ENCODE measurements at places on chromosomes 6 and 20. TPM values are rescaled to one million over a fixed set of nuclear protein-coding genes. Genes with fewer than 3 reads are reported as not detected.

GRCh38 chr6:114712129-114712662 lies 369.4 kb upstream of the HS3ST5 start:
- no peak for DNase-seq

Gene TTBK1
- total RNA-seq, result under 0.01 TPM

GRCh38 chr6:163643866-163644265 lies 229.3 kb downstream of the QKI start:
- DNase-seq, result no peak

- peak; percentile 22 for DNase-seq
Measured at GRCh38 chr6:34305982-34306708, 57.3 kb upstream of the SMIM29 start.

DNA sequence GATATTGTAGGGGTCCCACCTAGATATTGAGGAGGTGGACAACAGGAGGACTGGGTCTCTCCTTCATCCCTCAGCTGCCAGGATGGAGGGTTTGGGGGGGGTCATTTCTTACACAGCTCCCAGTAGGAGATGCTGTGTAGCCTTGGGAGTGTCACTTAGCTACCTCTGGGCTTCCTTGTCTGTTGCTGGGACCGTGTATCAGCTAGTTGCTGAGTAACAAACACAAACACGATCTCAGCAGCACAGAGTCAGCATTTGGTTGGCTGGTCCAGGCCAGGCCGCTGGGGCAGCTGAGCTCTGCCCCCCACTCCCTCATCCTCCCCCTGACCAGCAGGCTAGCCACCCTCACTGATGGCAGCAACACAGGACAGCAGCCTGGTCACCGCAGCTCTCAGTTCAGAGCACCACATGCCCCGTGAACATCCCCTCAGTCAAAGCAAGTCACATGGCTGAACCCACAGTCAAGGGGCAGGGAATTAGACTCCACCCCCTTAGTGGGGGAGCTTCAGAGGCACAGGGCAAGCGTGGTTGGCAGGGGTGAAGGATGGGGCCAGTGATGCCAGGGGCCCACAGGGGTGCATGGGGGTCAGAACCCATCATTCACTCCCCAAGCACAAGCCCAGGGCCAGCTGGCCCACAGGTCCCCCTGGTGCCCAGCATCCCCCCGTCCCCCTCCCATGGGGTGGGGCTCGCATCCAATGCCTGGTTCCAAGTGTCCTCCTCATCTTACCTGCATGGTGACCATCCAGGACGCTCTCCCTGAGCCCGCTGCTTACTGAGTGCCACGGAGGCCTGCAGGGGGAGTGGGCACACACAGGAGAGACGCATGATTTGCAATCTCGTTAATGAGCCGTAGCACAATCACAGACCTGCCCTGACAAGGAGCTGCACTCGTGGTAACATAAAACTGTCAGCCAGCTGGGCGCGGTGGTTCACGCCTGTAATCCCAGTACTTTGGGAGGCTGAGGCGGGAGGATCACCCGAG lies 112.4 kb downstream of the TAF4 start:
- no peak for DNase-seq

DNA sequence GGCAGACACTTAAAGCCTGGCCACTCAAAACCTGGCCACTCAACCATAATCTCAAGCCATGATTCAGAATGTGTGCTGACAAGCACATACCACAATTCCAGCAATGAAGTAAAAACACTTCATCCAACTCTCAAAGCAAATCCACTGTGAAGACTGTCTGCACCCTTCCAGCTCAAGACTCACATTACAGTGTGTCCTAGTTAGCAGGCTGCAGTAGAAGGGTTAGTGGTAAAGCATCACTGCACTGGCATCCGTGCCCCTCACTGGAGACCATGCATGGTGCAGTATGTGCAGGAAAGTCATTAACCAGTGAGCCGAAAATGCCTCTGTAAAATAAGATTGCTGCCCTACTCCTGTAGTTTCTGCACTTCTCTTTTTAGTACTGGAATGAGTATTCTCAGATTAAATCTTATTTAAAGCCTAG lies 43.4 kb downstream of the SLC23A2 start:
- DNase-seq, result peak; percentile 52

Gene RSPO3
- not detected for total RNA-seq

GRCh38 chr6:15412767-15413166 lies 166.9 kb downstream of the JARID2 start:
- DNase-seq, result no peak

DNA sequence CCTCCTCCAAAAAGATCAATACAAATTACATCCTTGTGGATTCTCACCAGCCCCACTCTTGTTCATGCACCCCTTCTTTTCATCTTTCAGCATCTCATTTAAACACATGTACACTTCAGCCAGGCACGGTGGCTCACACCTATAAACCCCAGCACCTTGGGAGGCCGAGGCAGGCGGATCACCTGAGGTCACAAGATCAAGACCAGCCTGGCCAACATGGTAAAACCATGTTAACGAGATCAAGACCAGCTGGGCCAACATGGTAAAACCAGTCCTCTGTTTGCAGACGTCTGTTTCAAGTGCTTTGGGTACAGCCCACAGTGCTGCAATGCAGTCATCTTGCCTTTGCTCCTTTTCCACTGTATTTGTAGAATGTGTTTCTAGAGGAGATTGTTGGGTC lies 45.3 kb downstream of the ZMYND8 start:
- no peak for DNase-seq

DNA sequence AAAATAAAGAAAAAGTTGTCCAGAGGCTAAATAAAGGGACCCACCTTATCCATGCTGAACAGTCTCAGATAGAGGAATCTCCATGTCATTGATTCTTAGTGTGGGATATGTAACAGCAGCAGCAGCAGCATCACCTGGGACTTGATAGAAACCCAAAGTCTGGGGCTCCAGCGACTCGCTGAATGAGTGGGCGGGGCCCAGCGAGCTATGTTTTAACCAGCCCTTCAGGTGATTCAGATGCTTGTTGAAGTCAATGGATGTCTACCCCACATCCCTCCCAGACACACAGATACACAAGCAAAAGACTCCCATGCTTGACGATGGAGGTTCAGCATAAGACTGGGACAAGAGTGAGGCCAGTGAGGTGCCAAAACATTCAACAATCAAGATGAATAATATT lies 298.6 kb downstream of the UBE3D start:
- DNase-seq, result no peak

Gene HEY2
- not detected for total RNA-seq

Gene NT5E
- total RNA-seq, result 281 TPM

GRCh38 chr20:22339091-22339881 lies 245.1 kb downstream of the FOXA2 start:
- DNase-seq, result peak; percentile 63

Gene FAM83D
- total RNA-seq, result 23.1 TPM

DNA sequence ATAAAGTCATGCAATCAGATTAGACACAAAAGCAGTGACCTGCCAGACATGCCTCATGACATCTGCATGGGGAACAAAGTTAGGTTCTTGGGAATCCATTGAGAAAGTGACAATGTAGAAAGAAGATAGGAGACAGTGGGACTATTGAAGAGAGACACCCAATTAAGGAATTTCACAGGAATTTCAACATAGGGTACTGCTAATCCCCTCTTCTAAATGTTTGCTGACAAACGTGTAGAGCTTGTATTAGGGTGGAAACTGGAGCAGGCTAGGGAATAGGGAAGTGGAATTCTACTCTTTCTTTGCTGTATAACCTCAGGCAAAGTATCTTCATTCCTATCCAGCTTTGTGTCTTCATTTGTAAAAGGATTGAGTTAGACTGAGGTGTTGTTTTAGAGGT lies 409.4 kb upstream of the SASH1 start:
- DNase-seq, result no peak

- DNase-seq, result no peak
Measured at GRCh38 chr6:12761376-12762115, 45.0 kb downstream of the PHACTR1 start.

DNA sequence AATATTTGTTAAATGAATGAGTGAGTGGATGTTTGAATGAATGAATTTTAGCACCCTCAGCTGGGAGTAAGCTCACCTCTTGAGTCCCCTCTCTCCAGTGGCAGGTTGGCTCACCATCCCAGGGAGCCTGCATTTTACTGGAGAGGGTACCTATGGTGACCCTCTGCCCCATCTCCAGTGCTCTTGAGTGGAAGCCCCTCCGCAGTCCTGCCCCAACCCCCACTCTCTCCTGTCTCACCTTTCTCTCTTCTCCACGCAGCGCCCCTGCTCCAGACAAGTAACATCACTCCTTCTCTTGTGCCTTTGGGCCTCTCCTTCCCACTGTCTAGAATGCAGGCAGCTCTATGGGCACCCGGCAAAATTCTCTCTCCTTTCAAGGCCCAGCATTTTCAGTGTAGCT lies 11.3 kb downstream of the TGM3 start:
- no peak for DNase-seq

DNA sequence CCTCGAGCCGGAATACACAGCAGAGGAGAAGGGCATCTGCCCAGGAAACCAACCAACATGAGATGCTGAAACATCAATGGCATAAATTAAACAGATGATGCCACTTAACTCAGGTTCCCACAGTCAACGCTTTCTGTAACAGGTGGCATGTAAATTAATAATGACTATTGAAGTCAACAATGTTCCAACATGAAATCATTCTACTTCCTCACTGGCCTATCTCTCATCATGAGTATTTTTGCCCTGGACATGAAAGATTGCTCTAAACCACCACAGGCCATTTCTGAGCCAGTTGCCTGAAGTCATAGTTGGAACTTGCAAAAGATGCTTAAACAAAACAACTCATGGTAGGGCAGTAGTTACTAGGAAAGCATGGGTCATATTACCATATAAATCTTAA lies 397.9 kb upstream of the JARID2 start:
- peak; percentile 78 for DNase-seq

Gene COL9A1
- total RNA-seq, result not detected

Gene MUC22
- total RNA-seq, result not detected

Gene SLC22A7
- not detected for total RNA-seq

GRCh38 chr6:16773362-16773761 lies 12.1 kb upstream of the ATXN1 start:
- no peak for DNase-seq

GRCh38 chr20:48801197-48801596 lies 26.6 kb downstream of the PREX1 start:
- no peak for DNase-seq

GRCh38 chr6:28225056-28225834 lies at the start of gene ZSCAN9:
ZSCAN9 (plus strand) TSS chr6:28225275; CDS start chr6:28227085, 1,810 bp downstream.
- peak; percentile 89 for DNase-seq

Gene SLC13A3
- total RNA-seq, result 2.5 TPM

Gene ZBP1
- total RNA-seq, result not detected

Gene ZBTB46
- 15.3 TPM for total RNA-seq

- no peak for DNase-seq
Measured at GRCh38 chr6:139316622-139317317, 25.0 kb upstream of the TXLNB start.

GRCh38 chr6:147961481-147962141 lies 381.0 kb upstream of the SASH1 start:
- DNase-seq, result no peak

DNA sequence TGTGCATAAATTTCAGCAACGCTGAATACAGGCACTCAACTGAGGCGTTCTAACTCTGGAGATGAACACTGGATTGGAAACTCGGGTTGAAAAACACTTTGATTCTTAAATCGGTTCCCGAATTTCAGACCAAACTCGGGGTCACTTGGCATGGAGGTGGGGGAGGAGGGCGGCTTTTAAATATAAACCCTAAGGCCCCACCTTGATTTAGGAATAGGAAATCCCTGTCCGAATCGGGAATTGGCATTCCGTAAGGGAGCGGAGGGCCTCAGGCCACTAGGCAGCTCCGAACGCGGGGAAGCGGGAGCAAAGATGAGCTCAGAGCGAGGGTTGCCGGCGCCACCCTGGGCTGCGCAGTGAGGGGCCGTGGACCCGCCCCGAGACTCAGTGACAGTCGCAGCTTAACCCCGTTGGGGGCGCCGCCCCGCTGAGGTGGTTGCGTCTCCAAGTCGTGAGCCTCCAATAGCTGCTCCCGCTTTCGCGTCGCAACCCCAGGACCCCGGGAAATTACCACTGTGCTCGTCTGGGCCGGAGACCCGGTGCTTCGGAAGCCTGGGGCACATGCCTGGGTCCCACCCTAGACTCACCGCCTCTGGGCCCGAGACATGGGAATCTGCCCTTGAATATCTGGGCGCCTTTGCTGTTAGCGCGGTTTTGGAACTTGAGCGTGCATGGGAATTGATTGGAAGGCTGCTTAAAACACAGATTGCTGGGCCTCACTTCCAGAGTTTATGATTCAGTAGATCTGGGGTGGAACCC lies 4.6 kb upstream of the SIM1 start:
- no peak for DNase-seq

DNA sequence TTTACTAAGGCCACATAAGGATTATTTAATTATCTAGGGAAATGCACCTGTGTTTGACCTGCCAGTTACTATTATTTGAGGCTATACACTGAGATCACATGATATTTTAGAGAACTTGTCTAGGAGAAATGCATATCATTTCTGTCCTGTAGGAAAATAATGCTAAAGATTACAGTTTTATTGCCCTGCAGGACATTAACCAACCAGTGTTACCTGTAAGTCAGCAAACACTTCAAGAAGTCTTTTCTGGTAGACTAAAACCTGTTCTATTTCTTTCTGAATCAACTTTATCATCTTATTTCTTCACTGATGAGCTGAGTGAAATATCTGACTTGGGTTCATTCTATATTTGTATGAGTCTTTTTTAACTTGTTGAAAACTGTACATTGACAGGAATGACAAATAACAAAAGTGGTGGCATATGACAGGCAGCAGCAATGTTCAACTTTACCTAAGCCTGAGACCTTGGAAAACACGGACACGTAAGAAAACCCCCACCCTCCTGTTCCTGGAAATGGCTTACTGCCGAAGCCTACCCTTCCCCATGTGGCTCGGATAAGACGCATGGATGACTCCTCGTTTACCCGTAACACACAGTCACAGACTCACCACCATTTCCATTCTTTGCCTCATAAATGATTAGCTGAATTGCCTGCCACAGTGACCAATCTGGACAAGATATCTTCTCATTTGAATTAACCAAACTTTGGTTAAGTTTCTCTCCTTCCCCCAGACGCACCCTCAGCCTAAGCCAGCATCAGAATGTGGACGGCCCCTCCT lies 118.0 kb upstream of the CD93 start:
- DNase-seq, result no peak

DNA sequence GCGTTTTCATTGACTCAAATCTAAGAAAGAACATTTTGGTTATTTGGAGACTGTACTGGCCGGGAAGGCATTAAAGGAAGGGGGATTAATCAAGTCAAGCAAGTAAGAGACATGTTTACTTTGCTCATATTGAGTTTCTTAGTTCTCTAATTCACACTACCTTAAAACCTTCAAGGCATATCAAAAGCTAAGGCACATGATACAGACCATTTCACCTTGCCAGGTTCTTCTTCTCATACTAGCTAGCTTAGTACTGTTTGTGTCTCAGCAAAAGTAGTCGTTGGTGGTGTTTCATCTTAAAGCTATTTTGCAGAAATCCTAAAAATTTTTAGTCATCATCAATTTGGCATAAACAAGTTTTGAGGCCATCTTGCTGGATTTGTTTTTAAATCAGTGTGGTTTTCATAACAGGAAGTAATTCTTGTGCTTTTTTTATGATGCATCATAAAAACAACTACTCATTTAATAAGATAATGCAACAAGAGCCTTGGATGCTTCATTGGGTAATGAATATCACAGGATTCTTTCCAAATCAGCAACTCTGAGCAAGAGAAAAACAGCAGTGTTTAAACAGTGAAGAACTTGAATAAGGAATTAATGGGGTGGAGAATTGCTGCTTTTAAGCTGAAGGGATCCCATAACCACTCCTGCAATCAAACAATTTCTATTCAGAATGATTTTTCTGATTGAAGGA lies 425.3 kb downstream of the EPM2A start:
- peak; percentile 79 for DNase-seq

Measured in IMR-90 (cell line).